ENCODE measurements at places on chromosomes 11 and 22. TPM values are rescaled to one million over a fixed set of nuclear protein-coding genes. Genes with fewer than 3 reads are reported as not detected.

Gene SNRPD3
- polyA plus RNA-seq: 375 TPM

Gene RASL10A
- 0.99 TPM for polyA plus RNA-seq

DNA sequence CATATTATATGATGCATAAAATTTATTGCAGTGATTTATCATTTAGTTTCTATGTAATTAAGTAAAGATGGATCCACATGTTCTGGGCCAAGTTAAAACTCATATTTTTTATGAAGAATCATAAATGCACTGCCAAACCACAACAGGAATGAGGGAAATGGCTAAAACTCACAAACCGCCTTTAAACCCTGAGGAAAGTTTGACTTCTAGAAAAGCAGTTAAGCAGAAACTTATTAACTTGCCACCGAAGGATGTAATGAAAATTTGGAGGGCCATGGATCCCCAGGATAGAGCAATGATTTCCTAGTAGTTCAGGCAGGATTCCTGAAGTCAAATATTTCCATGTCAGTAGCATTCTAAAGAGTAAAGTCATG lies 218.3 kb upstream of the CTSC start:
- H3K4me3 ChIP-seq: no peak overlapping the region
- H3K27me3 ChIP-seq: no peaks in the 10 kb centered on the region
- H3K4me1 ChIP-seq: peaks cover 12% of the 10 kb centered on the region
- DNase-seq: no peak
- H3K27ac ChIP-seq: no peak overlapping the region

Gene TOB2
- polyA plus RNA-seq: 26.7 TPM

- no peaks in the 10 kb centered on the region for H3K36me3 ChIP-seq
- no peaks in the 10 kb centered on the region for H3K27me3 ChIP-seq
- DNase-seq: no peak
- no peak overlapping the region for H3K4me3 ChIP-seq
- no peak overlapping the region for H3K27ac ChIP-seq
- peaks cover 55% of the 10 kb centered on the region for H3K4me1 ChIP-seq
Measured at GRCh38 chr11:78870655-78871054, 296.0 kb upstream of the NARS2 start.

Data from GM23338 (cell line).